ENCODE measurements at places on chromosomes 12 and 14. TPM values are rescaled to one million over a fixed set of nuclear protein-coding genes. Genes with fewer than 3 reads are reported as not detected.
A peak's percentile ranks its signal among the peaks of the same experiment; 100 is the strongest.

DNA sequence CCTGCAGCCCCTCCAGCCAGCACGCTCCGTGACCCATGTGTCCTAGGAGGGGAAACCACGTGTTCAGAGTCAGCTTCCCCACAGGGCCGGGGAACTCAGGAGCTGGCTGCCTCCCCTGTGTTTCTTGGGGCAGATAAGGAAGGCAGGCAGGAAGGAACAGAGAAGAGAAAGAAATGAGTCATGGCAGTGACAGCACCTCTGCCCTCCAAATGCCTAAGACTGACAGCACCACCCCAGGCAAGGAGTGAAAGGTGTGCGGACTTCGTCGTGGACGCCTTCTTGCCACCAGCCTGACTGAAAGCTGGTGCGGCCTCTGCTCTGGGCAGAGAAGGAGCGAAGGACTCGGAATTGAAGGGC is 167.0 kb upstream of the FKBP4 start:
- no peak for DNase-seq
- no peak overlapping the region for H3K27ac ChIP-seq
- H3K4me1 ChIP-seq: peaks cover 15% of the 10 kb centered on the region
- H3K36me3 ChIP-seq: no peaks in the 10 kb centered on the region
- no peaks in the 10 kb centered on the region for H3K27me3 ChIP-seq

Gene TRIAP1
- 8.8 TPM for total RNA-seq

DNA sequence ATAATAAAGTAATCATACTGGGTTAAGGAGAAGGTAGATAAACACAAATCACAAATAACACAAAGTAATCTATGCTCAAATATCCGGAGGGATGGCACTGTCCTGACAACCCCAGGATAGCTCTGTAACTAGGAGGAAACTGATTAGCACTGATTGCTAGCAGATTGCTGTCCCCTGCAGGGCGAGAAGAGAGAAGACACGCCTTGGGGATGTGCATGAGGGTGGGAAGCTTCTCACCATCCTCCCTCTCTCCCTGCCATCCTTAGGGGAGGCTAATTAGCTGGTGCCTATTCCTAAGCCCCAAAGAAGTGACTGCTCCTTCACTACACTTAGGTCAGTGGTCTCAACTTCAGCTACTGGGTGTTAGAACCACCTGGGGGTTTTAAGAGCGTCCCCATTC is 27.0 kb upstream of the TMEM260 start:
- no peak overlapping the region for H3K27ac ChIP-seq
- no peak for DNase-seq
- no peak overlapping the region for H3K4me3 ChIP-seq
- H3K4me1 ChIP-seq: no peaks in the 10 kb centered on the region
- no peaks in the 10 kb centered on the region for H3K36me3 ChIP-seq
- no peaks in the 10 kb centered on the region for H3K27me3 ChIP-seq

- peaks cover 21% of the 10 kb centered on the region for H3K4me1 ChIP-seq
- H3K4me3 ChIP-seq: no peak overlapping the region
- DNase-seq: no peak
- no peaks in the 10 kb centered on the region for H3K27me3 ChIP-seq
Observed at GRCh38 chr12:116590561-116590960, 31.4 kb downstream of the MAP1LC3B2 start.

GRCh38 chr14:60859525-60859924 is 121.4 kb downstream of the TRMT5 start:
- no peak for DNase-seq
- H3K4me3 ChIP-seq: no peak overlapping the region
- no peak overlapping the region for H3K27ac ChIP-seq
- H3K4me1 ChIP-seq: no peaks in the 10 kb centered on the region

GRCh38 chr12:48075832-48076231 is 30.0 kb downstream of the SENP1 start:
- no peaks in the 10 kb centered on the region for H3K27me3 ChIP-seq
- no peak for DNase-seq
- H3K36me3 ChIP-seq: peaks cover 47% of the 10 kb centered on the region

GRCh38 chr12:40078266-40078665 is 27.6 kb downstream of the SLC2A13 start:
- no peak overlapping the region for H3K4me3 ChIP-seq
- H3K4me1 ChIP-seq: no peaks in the 10 kb centered on the region
- H3K27me3 ChIP-seq: no peaks in the 10 kb centered on the region
- H3K36me3 ChIP-seq: no peaks in the 10 kb centered on the region
- no peak overlapping the region for H3K27ac ChIP-seq
- DNase-seq: no peak

- H3K27ac ChIP-seq: no peak overlapping the region
- H3K27me3 ChIP-seq: no peaks in the 10 kb centered on the region
- H3K4me3 ChIP-seq: no peak overlapping the region
- H3K36me3 ChIP-seq: no peaks in the 10 kb centered on the region
- no peak for DNase-seq
Observed at GRCh38 chr14:79834868-79835267, 376.4 kb downstream of the DIO2 start.

- H3K4me1 ChIP-seq: no peaks in the 10 kb centered on the region
- H3K27ac ChIP-seq: no peak overlapping the region
- H3K4me3 ChIP-seq: no peak overlapping the region
- H3K36me3 ChIP-seq: no peaks in the 10 kb centered on the region
- DNase-seq: no peak
- no peaks in the 10 kb centered on the region for H3K27me3 ChIP-seq
Observed at GRCh38 chr12:55862286-55862685, 19.6 kb upstream of the MMP19 start.

- H3K27me3 ChIP-seq: no peaks in the 10 kb centered on the region
- peak overlapping the region; percentile 93 for H3K27ac ChIP-seq
- H3K36me3 ChIP-seq: no peaks in the 10 kb centered on the region
- peak overlapping the region; percentile 93 for H3K4me3 ChIP-seq
- H3K4me1 ChIP-seq: no peaks in the 10 kb centered on the region
- DNase-seq: no peak
Observed at GRCh38 chr14:66507181-66507721, 696 bp upstream of the GPHN start.

GRCh38 chr12:128083132-128083729 is 183.7 kb upstream of the TMEM132C start:
- H3K4me1 ChIP-seq: no peaks in the 10 kb centered on the region
- H3K27me3 ChIP-seq: no peaks in the 10 kb centered on the region
- H3K4me3 ChIP-seq: no peak overlapping the region
- DNase-seq: no peak
- no peak overlapping the region for H3K27ac ChIP-seq
- H3K36me3 ChIP-seq: no peaks in the 10 kb centered on the region

- no peak overlapping the region for H3K4me3 ChIP-seq
- H3K36me3 ChIP-seq: no peaks in the 10 kb centered on the region
- no peak overlapping the region for H3K27ac ChIP-seq
Observed at GRCh38 chr12:131799828-131800593, 28.2 kb upstream of the MMP17 start.

Data from tibial nerve (tissue), 4 donors.